ENCODE measurements at places on chromosomes 2 and 18. TPM values are rescaled to one million over a fixed set of nuclear protein-coding genes. Genes with fewer than 3 reads are reported as not detected.
A peak's percentile ranks its signal among the peaks of the same experiment; 100 is the strongest.

ASB18 gene
- not detected for total RNA-seq

STON1 gene
- total RNA-seq: 5.8 TPM

SNORC gene
- 15.0 TPM for total RNA-seq

- H3K4me1 ChIP-seq: no peaks in the 10 kb centered on the region
- no peak overlapping the region for H3K4me3 ChIP-seq
- no peak overlapping the region for H3K27ac ChIP-seq
- no peaks in the 10 kb centered on the region for H3K27me3 ChIP-seq
- no peaks in the 10 kb centered on the region for H3K36me3 ChIP-seq
These were observed 116.1 kb upstream of the LRRTM1 start for GRCh38 chr2:80420530-80421208.

- DNase-seq: no peak
- H3K27me3 ChIP-seq: no peaks in the 10 kb centered on the region
- H3K4me1 ChIP-seq: peaks cover 15% of the 10 kb centered on the region
- no peaks in the 10 kb centered on the region for H3K36me3 ChIP-seq
These were observed 30.9 kb upstream of the COL5A2 start for GRCh38 chr2:189210250-189211087.

DNA sequence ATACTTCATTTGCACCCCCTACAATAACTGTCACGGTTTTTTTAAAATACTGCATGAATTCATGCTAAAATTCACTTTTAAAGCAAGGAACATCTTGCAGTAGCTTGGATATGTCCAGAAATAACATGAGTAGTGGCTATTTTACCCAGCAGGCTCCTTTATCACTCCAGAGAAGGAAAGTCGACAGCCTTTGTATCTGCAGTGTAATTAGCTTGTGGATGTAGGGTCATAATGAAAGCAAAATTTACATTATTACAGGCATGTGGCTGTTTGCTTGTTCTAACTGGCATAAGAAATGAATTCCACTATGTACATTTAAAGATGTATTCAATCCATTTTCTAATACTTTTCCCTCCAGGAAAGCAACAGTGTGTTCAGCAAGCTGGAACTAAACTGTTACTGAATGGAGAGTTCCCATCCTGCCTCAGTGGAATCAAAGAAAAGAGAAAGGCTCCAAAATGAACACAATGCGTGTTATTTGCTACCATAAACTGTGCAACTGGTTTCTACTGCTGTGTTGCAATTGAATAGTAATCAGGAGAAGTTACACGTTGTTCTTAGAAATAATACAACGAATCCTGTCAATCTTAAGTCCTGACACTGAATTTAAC is 321.2 kb upstream of the VRK2 start:
- no peaks in the 10 kb centered on the region for H3K36me3 ChIP-seq
- H3K4me3 ChIP-seq: no peak overlapping the region
- no peaks in the 10 kb centered on the region for H3K27me3 ChIP-seq
- H3K27ac ChIP-seq: no peak overlapping the region
- no peak for DNase-seq

DNA sequence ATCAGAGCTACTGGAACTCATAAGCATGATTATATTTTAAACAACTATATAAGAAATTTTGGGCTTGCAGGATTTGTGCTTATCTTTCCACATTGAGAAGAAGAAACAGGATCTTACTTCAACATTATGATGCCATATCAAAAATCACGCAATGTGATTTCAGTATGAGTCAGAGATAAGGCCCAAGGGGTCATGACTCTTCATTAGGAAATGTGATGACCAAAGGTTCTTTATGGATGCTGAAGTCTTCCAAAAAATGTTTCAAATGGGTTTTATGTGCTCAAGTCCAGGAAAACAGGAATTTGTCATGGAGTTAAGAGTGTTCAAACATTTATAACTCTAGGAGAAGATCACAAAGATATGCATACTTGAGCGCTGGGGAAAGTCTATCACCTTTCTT is 7.8 kb upstream of the SERPINB2 start:
- no peaks in the 10 kb centered on the region for H3K36me3 ChIP-seq
- peaks cover 23% of the 10 kb centered on the region for H3K4me1 ChIP-seq

- no peaks in the 10 kb centered on the region for H3K36me3 ChIP-seq
- DNase-seq: no peak
- H3K4me3 ChIP-seq: no peak overlapping the region
- H3K27ac ChIP-seq: no peak overlapping the region
These were observed 23.3 kb upstream of the FOSL2 start for GRCh38 chr2:28369358-28369757.

GRCh38 chr2:8457699-8458502 is 224.0 kb upstream of the ID2 start:
- DNase-seq: no peak
- peak overlapping the region; percentile 35 for H3K4me3 ChIP-seq
- peaks cover 23% of the 10 kb centered on the region for H3K4me1 ChIP-seq
- H3K36me3 ChIP-seq: no peaks in the 10 kb centered on the region
- peaks cover 10% of the 10 kb centered on the region for H3K27me3 ChIP-seq
- H3K27ac ChIP-seq: no peak overlapping the region
